ENCODE measurements at places on chromosomes 7 and 10. TPM values are rescaled to one million over a fixed set of nuclear protein-coding genes. Genes with fewer than 3 reads are reported as not detected.

BICC1 gene
- total RNA-seq = 25.8 TPM

GATA3 gene
- total RNA-seq = 4.4 TPM

C10orf62 gene
- 0.08 TPM for total RNA-seq

KMT2C gene
- 9.1 TPM for total RNA-seq

DGKB gene
- not detected for total RNA-seq

ZPBP gene
- total RNA-seq = not detected

ANLN gene
- total RNA-seq = 63.6 TPM

ANXA8 gene
- 29.3 TPM for total RNA-seq

TMEM273 gene
- not detected for total RNA-seq

IKZF1 gene
- total RNA-seq = not detected

CAMK1D gene
- 8.5 TPM for total RNA-seq

CTNNA3 gene
- not detected for total RNA-seq

WDR86 gene
- total RNA-seq = 0.20 TPM

FBXO24 gene
- 0.35 TPM for total RNA-seq

HECW1 gene
- 15.3 TPM for total RNA-seq

MSS51 gene
- total RNA-seq = 0.31 TPM

ARHGAP21 gene
- total RNA-seq = 32.2 TPM

MARVELD1 gene
- 54.4 TPM for total RNA-seq

CXCL12 gene
- 0.25 TPM for total RNA-seq

SLC18A3 gene
- total RNA-seq = not detected

CCL24 gene
- not detected for total RNA-seq

AKR1C4 gene
- total RNA-seq = 0.13 TPM

NKX1-2 gene
- 0.05 TPM for total RNA-seq

PKD2L1 gene
- total RNA-seq = not detected

FAM180A gene
- total RNA-seq = 0.05 TPM

PTF1A gene
- not detected for total RNA-seq

IGFBP3 gene
- total RNA-seq = 123 TPM

WNT2 gene
- 0.05 TPM for total RNA-seq

UCN3 gene
- not detected for total RNA-seq

GPC2 gene
- 0.34 TPM for total RNA-seq

SPDYE1 gene
- total RNA-seq = not detected

ARL3 gene
- total RNA-seq = 14.8 TPM

LIPN gene
- total RNA-seq = not detected

MYO3A gene
- total RNA-seq = not detected

SNX10 gene
- total RNA-seq = 5.2 TPM

GRID2IP gene
- total RNA-seq = not detected

SLC16A9 gene
- 0.13 TPM for total RNA-seq

C7orf57 gene
- total RNA-seq = 0.32 TPM

COBL gene
- total RNA-seq = 4.1 TPM

CARD11 gene
- 1.8 TPM for total RNA-seq

Measured in A549 treated with AZD2906 at 1 μM for 4 hours (cell line).